Posterior vena cava (tissue), 2 donors: ENCODE measurements at places on chromosomes 5 and 9. TPM values are rescaled to one million over a fixed set of nuclear protein-coding genes. Genes with fewer than 3 reads are reported as not detected.
A peak's percentile ranks its signal among the peaks of the same experiment; 100 is the strongest.

- DNase-seq = no peak
These were observed 68.1 kb downstream of the GDA start for GRCh38 chr9:72217306-72217842.

DNA sequence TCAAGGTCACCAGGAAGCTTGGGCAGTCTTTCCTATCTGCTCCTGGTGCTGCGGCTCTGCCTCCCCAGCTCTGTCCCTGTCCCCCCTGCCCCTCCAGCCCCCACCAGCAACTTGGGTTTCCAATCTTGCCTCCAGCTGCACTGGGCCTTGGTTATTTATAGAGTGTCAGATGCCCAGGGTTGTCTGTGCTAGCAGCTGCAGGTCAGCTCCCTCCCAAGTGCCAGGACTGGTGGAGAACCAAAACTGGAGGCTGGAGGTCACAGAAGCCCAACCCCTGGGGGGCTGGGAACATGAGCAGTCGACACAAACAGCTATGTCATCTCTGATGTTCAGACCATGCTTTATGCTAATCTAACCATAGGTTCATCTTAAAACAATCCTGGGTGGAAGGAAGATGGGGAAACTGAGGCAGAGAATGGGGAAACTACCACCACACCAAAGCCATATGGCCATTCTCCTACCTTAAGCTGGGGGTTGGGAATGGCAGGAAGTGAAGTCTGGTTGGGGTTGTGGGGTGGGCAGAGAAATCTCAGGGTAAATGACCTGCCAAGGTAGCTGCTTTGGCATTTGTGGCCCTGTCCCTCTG is 1.7 kb downstream of the TPM2 start:
- DNase-seq = peak; percentile 57

DNA sequence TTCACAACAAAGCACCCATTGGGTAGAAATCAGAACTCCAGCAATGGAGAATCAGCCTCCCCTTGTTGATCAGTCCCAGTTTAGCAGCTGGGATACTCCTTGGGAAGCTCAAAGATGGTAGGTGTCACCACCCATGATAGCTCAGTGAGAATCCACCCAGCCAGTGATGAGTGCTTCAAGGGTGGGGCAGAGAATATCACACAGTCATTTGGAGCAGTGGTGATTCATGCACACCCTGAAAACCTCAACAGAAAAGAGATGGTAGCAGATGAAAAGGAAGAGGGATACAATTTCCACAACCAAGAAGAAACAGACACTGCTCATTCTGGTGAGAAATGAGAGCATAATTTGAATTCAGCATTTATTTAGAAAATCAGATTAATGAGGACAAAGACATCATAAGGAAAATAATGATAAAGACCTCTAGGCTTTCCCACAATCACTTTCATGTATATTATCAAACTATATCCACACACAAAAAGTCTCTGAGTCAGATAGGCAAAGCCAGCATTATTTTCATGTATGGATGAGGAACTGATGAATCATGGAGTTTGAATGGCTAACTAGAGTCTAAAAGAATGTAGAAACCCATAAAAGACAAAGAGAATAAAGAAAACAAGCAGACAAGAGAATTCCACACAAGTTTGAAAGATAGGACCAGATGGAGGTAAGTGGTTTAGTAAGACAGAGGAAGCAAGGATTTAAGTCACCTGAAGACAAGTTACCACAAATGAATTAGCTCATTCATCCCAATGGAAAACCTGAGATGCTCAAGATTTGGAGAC is 82.9 kb downstream of the FEM1C start:
- DNase-seq = no peak

GRCh38 chr5:160802592-160802991 is 49.4 kb downstream of the ATP10B start:
- no peak for DNase-seq

The FBP2 gene
- not detected for total RNA-seq

DNA sequence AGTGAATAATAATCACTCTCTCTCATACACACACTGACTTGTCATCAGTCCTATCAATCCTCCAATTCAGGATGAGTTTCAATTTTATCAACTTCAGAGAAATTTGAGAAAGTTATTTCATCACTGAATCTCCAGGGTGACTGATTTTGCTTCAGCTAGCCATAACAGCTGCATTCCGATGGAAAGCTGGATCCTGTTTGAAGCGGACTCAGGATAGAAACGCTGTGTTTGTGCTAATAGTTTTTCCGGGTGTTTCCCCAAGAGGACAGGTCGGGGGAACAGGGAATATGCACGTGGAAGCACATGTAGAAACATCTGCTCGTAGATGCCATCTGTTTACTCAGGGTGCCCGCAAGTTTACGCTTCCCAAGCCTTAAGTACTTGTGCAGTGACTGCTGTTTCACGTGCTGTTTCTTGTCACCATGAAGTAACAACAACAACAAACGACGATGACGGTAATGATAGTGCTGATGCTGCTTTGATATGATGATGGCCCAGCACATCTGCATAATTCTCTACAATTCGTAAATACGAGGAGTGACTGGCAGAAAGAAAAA is 263.7 kb upstream of the DAPK1 start:
- no peak for DNase-seq

GRCh38 chr5:137394380-137394779 is 104.7 kb downstream of the SPOCK1 start:
- DNase-seq = no peak

GRCh38 chr5:96834016-96834415 is 26.3 kb upstream of the ERAP1 start:
- DNase-seq = no peak

DNA sequence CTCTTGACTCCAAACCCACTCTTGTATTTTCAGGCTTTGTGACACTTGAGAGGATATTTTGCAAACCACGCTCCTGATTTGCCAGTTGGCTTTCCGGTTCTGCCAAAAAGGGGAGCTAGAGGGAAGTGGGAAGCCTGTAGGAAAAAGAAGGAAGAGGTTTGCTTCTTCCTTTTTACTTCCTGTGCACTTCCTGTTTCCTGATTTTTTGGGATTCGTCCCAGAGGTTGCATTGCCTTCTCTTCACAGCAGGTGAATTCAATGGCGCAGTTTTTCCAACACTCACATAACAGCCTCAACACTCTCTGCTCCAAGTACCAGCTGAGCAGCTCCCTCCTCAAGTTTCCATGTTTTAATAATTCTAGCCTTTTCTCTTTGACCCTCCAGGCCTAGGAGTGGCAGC is 47.7 kb downstream of the SLC24A2 start:
- DNase-seq = no peak

The IL3 gene
- not detected for total RNA-seq

DNA sequence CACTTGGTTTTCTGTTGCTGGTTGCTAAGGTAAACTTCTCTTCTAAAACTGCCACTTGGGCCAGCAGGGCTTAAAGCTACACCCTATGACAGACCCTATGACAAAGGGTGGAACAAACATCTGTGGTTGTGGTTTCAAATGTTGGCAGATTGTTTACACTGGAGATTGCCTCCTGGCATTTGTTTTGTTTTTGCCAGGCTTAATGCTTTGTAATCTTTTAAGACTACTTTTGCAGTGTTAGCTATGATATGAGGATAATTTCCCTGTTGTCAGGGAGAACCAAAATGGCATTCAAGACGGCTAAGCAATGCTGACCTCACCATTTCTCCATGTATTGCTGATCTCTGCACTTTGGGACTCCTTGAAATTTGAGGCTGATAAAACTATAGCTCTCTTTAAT is 50.3 kb downstream of the MAMDC2 start:
- no peak for DNase-seq

- no peak for DNase-seq
These were observed 39.9 kb upstream of the SEMA6A start for GRCh38 chr5:116614603-116614920.

- DNase-seq = peak; percentile 95
These were observed 21.0 kb downstream of the RUSC2 start for GRCh38 chr9:35510754-35511428.

- DNase-seq = no peak
These were observed 130.0 kb downstream of the LHFPL2 start for GRCh38 chr5:78518365-78519197.

DNA sequence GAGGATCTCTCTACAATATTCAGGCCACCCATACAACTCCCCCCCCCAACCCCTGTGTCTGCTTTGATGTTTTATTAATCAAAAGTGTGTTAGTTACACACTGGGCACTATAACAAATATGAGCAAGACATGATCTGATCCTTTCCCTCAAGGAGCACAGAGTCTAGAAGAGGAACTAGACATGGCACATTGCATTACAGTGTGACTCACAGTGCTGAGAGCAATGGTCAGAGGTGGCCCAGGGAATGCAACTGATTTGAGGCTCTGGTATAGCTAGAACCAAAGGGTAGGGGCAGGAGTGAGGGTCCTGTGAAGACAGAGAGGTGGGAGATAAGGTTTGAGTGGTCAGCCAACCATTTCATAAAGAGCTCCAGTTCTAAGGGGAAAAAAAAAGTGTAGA is 539.2 kb downstream of the ACTL7B start:
- no peak for DNase-seq

- no peak for DNase-seq
These were observed 114.3 kb upstream of the IL12B start for GRCh38 chr5:159444441-159445082.

The CCDC192 gene
- total RNA-seq = not detected

DNA sequence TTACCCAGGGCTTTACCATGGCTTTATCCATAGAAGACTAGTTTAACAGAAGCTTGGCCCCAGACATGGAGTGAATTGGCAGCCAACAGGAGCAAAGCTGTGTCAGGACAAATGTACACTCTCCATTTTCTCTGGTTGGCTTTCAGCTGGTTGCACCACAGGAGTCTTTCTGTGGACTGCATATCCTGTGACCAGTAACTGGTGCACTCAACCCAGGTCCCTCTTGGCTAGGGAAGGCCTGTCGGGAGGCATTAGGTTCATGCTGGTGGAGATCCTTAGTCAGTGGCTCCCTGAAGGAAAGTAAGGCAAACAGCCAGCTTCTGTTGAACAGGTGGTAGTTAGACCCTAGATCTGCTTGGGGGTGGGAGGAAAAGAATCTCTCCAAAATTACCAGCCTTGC is 146.9 kb upstream of the TLX3 start:
- no peak for DNase-seq

DNA sequence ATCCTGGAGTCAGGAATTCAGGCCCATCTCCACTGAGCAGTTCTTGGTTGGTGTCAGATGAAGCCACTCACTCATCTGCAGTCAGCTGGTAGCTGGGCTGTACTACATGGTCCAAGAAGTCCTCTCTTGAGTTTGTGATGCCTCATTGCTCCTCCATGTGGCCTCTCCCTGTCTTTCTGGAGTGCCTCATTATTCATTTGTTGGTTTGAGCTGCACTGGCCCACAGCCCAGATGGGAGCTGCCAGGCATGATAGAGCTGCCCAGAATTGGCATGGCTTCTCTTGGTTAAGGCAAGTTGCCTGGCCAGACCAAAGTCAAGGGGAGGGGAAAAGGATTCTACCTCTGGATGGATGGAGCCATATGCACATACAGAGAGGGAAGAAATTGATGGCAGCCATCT is 8.0 kb downstream of the PTCD2 start:
- DNase-seq = no peak

DNA sequence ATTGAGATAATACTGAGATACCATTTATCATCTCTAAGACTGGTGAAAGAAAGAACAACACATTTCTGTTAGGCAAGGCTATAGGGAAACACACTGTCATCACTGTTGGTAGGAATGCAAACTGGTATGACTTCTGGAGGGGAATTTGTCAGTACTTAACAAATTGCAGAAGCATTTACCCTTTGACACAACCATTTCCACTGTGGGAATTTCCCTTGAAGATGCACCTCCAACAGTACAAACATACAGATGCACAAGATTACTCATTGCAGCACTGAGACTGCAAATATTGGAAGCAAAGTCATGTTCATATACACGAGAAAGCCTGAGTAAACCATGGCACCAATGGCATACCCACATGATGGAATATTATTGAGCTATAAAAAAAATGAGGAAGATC is 17.6 kb downstream of the GM2A start:
- no peak for DNase-seq

- no peak for DNase-seq
These were observed 370.5 kb downstream of the CSNK1G3 start for GRCh38 chr5:123882319-123882964.

The WDR38 gene
- not detected for total RNA-seq

- peak; percentile 91 for DNase-seq
These were observed 6.5 kb downstream of the TBC1D2 start for GRCh38 chr9:98248737-98249474.

DNA sequence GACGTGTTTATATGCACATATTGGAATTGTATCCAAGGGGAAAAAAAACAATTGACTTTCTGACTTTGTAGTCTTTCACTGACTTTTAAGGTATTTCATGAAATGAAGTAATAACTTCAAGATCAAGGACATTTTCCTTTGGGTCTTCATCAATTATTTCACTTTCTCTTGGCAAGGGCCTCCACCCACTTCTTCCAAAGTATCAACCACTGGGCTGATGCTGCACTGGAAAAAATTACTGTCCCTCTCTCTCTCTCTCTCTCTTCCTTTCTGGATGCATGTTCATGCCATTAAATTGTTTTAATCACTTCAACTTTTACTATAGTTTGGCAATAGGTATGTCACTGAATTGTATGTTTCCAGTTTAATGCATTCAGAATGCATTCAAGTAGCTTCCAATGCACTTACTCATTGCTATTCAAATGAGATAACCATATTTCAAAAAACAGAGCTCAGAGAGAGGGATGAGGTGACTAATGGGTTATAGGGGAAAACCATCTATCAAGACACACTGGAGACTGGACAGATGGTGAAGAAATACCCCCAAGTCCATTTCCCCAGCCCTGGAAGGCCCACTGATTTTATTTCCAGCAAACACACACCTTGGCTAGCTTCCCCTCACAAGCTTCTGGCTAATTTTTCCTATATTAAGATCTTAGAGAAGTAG is 585.3 kb downstream of the EBF1 start:
- DNase-seq = no peak

The FGF18 gene
- 11.5 TPM for total RNA-seq

DNA sequence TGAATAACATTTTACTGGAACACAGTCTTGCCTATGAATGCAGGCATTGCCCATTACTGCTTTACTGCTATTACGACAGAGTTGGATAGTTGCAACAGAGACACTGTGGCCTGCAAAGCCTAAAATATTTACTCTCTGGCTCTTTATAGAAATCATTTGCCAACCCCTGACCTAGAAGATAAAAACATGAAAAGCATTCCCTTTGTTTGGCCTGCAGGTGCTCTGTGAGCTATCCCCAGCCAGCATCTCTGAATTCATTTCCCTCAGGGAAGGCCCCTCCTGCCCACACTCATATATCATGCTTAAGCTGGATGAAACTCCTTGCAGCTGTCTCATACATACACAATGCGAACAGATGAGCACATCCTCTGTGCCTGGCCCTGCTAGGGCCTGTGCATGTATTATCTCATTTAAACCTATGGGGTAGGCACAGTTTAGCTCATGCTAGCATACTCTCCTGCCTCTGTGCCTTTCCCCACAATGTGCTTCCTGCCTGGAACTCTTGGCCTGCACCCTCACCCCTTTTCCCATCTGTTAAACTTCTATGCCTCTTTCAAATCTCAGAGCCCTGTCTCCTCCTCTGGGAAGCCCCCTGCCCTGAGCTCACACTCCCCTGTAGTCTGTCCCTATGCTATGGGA is 193.1 kb downstream of the PAX5 start:
- no peak for DNase-seq

GRCh38 chr5:89583534-89583933 is 700.5 kb upstream of the MEF2C start:
- no peak for DNase-seq
